ENCODE measurements at places on chromosomes 6 and 20. TPM values are rescaled to one million over a fixed set of nuclear protein-coding genes. Genes with fewer than 3 reads are reported as not detected.

The PAX1 gene
- not detected for total RNA-seq

The B3GALT4 gene
- 2.6 TPM for total RNA-seq

The SLC16A10 gene
- total RNA-seq: 5.3 TPM

The MDFI gene
- total RNA-seq: not detected

The MEI4 gene
- total RNA-seq: not detected

The CSE1L gene
- total RNA-seq: 168 TPM

The AAR2 gene
- total RNA-seq: 27.8 TPM

The REV3L gene
- 18.8 TPM for total RNA-seq

The HLA-DQA2 gene
- 0.55 TPM for total RNA-seq

The MAS1 gene
- total RNA-seq: not detected

Data from activated CD8-positive, alpha-beta memory T cell treated with anti-CD3 and anti-CD28 coated beads for 36 hours (primary cell).